ENCODE measurements at places on chromosomes 2 and 18.

GRCh38 chr2:25379535-25379934 is 37.8 kb upstream of the DNMT3A start:
- no peak for DNase-seq

GRCh38 chr2:23380562-23381065 is 4.4 kb upstream of the KLHL29 start:
- peak; percentile 22 for DNase-seq

- DNase-seq, result no peak
These were observed 9.1 kb upstream of the FAM124B start for GRCh38 chr2:224410946-224411561.

DNA sequence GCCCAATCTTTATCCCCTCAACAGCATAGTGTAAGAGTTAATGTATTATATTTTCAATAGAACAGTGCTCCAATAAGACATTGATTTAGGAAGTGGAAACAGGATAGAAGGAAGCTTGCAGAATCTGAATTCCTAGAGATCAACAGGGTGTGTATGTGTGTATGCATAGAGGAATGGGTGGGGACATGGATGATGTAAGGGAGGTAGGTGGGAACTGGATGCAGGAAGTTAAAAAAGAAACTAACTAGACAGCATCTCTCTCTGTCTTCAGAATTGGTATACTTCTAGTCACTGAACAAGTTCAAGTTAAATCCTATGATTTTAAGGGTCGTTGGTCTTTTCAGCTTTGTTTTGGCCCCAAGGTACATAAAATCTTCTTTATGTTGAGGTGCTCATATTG is 196.6 kb downstream of the PMAIP1 start:
- DNase-seq, result no peak

- DNase-seq, result no peak
These were observed 98.8 kb downstream of the DPP4 start for GRCh38 chr2:161975062-161975812.

DNA sequence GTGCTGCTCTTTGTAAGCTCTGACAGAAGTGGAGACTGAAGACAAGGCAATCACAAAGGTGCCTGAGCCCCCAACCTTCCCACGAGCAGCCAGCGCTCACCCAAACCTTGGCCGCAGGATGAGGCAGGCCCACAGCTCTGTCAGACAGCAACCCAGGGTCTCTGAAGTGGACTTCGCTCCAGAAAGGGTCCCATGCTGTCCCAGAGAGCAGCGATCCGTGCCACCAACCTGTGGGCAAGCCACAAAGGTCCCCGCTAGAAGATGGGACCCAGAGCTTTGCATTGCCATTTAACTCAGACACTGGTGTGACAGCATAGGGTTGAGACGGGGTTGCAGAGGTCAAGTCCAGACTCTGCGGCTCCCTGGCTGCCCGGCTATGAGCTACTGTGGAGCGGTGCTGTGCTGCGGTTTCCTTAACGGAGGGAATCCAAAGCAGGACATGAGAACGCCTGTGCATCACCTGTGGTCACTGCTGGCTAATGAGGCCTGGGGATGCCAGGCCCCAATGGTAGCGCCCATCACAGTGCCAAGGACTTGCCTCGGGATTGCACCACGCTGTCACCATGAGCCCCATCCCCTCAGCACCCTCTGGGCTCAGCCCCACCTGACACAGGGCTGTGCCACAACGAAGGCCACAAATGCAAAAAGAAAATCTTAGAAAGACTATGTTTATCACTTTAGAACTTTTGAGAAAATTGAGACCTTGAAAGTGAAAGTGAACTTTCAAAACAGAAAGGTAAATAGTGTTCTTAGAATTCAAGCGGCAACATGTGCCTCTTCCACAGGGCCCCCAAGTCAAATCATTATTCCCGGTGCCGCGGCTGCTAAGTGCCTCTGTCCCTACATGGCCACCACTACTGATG is 103.4 kb downstream of the HDAC4 start:
- DNase-seq, result no peak

GRCh38 chr2:85741833-85742455 is 11.8 kb upstream of the ATOH8 start:
- DNase-seq, result no peak

- DNase-seq, result no peak
These were observed 115.8 kb upstream of the FSHR start for GRCh38 chr2:49270091-49270490.

DNA sequence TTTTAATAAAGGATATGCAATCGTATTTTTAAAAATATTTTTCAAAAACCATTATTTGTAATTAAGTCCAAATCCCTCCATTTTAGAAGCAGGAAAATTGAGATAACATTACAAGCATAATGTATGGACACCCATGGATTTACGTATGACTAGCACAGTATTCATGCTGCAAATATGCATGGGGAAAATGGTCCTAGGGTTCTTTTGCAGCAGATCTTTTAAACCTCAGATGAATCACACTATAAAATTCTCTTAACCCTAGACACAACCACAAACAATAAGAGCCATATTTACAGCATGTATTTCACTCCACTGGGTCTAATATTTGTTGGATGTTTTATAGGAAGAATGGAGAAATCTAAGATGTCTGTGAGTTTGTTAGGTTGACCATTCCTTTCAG is 453.4 kb downstream of the TGIF1 start:
- no peak for DNase-seq

DNA sequence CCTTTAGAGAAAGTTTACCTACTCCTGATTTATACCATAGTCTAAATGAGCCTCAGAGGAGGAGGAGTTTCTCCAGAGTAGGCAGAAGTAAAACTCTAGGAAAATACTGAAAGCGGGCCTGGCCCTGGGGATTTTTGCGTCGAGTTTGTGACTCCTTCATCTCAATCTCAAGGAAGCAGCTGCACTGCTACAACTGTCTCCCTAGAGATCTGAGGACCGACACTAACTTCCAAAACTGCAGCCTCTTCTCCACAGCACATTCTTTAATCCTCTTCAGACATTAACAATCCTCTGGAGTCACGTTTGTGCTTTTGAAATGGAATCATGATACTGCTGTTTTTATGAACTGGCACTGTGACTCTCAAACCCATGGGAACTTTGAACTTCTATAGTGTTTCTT is 281.4 kb downstream of the KCNS3 start:
- DNase-seq, result no peak

GRCh38 chr2:24088821-24089359 is 4.3 kb upstream of the TP53I3 start:
- DNase-seq, result no peak

DNA sequence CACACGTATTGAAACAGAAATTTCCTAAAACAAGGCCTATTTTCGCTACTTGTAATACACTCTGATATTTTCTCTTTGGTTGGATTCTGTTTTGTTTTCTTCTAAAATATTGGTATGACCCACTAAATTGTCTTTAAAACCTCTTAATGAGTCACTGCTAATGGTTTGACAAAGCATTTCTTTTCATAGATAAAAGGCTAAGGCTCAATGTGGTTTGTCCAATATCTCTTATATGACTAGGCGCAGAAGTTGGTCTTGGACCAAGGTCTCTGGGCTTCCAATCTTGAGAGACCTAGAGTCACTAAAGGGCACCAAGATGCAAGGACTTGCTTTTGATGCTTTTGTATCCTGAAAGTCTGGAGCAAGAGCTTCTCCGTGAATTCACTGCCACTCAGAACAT is 498.2 kb upstream of the TCF4 start:
- DNase-seq, result no peak

DNA sequence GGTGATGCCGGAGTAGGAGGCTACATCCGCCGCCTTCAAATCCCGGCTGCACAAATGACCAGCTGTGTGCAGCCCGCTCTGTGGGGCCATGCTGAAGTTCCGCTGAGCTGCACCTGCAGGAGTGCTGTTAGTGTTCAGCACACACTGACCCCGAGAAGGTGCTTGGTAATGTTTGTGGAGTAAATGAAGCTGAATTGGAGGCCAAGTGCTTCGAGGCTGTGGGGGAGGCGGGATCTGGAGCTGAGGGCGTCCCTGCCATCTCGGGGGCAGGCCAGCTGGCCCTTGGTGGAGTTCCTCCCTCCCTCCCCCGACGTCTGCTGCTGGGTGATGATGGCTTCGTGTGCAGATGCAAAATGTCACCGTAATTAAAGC is 23.2 kb downstream of the KCNF1 start:
- no peak for DNase-seq

- DNase-seq, result no peak
These were observed 84.9 kb downstream of the ACKR3 start for GRCh38 chr2:236654496-236654895.

- DNase-seq, result peak; percentile 67
These were observed 54.7 kb downstream of the SPRED2 start for GRCh38 chr2:65377556-65378192.

GRCh38 chr2:237533668-237534161 is 32.7 kb upstream of the PRLH start:
- no peak for DNase-seq

DNA sequence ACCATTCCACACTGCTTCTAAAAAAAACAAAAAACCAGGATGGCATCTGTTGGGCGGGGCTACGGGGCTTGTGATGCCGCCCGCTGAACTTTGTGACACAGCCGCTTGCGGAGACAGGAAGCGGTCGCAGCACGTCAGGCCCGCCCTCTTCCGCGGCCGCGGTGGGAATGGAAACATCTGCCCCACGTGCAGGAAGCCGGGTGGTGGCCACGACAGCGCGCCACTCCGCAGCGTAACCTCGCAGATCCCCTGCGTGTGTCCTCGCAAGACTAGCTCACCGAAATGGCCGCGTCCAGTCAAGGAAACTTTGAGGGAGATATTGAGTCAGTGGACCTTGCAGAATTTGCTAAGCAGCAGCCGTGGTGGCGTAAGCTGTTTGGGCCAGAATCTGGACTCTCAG is 168.5 kb downstream of the SUCLG1 start:
- no peak for DNase-seq

DNA sequence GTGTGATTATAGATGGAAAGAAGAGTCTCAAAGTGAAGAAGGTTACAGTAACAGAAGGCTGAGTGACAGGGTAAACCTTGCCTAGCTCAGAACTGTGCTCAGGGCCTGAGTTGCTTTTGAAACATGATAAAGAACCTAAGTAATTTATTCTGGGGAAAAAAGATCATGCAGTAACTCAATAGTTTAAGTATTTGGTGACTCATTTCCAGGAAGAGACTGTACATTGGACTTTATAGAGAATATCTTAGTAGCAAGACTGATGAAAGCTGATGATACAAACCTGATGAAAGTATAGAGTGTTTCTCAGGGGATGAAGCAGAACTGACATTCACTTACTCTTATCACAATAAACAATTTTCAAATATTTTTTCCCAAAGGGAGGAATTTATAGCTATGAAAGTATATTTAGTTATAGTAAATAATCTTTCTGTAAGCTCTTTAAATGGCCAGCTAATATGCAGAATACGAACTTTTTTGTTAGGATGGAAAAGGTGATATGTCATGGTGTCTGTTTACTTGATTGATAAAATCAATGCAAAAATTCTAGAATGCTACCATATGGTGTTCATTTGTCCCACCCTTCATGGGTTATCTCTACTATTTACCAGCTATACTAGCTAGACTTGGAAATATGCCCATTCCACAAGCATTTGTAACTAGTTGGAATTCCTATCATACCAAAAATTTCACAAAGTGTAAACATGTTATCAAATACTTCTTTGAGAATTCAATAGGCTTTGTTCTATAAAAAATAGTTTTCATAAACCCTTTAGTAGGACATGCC is 1265.5 kb upstream of the ACVR2A start:
- no peak for DNase-seq

DNA sequence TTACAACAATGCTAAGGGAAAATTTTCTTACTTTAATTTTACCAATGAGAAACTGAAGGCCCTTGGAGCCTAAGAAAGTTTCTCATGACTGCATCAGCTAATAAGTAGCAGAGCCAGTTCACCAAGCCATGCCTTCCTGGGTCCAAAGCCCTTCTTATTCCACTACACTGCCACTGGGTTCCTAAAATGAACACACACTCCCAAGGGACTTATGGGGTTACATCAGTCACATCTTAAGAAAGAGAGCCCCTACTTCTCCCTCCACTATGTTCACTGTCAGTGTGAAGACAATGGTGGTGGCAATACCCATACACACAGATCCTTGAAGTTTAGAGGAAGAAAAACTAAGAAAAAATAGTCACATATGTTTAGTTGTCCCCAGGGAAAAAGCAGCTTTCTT is 20.6 kb downstream of the MBD2 start:
- DNase-seq, result no peak

- no peak for DNase-seq
These were observed 21.6 kb downstream of the CPSF3 start for GRCh38 chr2:9445089-9445488.

GRCh38 chr2:20623741-20624155 is 27.1 kb downstream of the HS1BP3 start:
- no peak for DNase-seq

GRCh38 chr2:10375570-10376281 is 72.4 kb downstream of the ODC1 start:
- no peak for DNase-seq

DNA sequence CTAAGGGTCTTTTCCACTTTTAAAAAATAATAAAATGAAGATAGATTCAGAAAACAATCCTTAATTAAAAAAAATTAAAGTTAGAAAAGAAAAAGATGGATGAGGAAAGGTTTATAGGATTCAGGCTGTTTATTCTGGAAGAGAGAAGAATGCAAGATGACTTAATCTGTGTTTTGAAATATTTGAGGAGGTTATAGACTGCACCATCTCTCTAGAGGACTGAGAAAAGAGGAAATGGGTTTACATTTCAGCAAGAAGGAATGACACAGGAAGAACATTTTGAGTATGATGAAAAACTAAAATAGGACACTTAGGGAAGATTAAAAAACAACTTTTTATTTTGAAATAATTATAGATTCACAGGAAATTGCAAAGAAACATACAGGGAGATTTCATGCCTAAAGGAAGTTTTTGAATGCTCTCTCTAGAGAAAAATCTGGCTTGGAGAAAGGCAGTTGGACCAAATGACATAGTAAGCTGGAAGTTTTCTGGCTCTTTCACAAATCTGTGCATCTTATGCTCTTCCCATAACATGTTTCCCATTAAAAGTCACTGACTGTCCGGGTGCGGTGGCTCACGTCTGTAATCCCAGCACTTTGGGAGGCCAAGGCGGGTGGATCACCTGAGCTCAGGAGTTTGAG is 75.0 kb downstream of the CERS6 start:
- no peak for DNase-seq

DNA sequence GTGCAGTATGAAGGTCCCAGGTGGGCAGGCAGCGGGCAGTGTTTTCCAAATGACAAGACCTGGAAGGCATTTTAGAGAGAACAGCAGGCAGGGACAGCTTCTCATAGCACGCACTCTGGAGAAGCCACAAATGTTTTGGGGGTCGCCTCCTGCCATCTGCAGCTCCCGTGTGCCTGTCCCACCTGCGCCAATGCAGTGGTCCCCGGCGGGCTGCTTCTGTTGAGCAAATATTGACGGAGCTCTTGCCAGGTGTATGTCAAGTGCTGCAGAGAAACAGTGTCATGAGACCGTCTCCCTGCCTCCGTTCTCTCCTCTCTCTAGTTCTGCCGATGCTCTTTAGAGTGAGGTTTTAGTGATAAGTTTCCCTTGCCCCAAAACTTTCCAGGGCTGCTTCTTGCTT is 174.8 kb downstream of the LDLRAD4 start:
- no peak for DNase-seq

DNA sequence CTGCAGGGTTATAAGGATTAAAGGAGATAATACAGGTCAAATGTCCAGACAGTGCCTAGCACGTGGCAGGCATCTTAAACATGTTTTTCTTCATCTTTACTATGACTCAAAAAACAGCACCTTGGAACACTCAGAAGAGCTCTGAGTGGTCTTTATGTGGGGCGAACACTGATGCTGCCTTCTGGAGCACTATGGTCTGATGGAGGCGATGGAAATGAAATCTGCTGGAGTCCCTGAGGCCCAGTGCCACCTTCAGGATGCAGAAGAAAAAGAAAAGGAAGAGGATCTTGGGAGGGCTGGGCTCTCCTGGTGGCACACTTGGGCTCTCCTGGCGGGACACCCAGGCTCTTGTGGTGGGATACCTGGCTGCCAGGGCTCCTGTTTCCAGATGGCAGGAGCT is 171.8 kb downstream of the EIPR1 start:
- no peak for DNase-seq
